ENCODE measurements at places on chromosomes 1 and 21.

GRCh38 chr1:66401244-66401643 is 132.7 kb upstream of the SGIP1 start:
- DNase-seq: no peak

DNA sequence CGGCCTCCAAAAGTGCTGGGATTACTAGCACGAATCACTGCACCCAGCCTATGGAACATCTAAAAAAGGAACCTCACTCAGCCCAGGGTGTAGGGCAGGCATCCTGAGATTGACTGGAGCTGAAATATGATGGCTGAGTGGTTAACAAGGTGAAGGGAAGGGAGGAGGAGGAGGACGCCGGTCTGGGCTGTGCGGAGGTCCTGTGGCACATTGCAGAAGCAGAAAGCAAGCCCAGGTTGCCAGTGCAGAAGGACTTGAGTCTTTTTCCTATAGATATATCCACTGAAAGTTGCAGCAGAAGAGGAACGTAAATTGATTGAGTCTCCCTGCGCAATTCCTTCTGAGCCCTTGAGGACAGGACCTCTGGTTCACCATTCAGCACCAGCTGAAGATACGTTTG is 1.5 kb upstream of the KIF17 start:
- DNase-seq: no peak

- no peak for DNase-seq
These were observed 5.2 kb upstream of the PLA2G2D start for GRCh38 chr1:20124456-20125057.

GRCh38 chr1:32869923-32870614 is 643 bp downstream of the FNDC5 start:
- DNase-seq: no peak

- no peak for DNase-seq
These were observed 42.2 kb upstream of the TRABD2B start for GRCh38 chr1:48039088-48040054.

DNA sequence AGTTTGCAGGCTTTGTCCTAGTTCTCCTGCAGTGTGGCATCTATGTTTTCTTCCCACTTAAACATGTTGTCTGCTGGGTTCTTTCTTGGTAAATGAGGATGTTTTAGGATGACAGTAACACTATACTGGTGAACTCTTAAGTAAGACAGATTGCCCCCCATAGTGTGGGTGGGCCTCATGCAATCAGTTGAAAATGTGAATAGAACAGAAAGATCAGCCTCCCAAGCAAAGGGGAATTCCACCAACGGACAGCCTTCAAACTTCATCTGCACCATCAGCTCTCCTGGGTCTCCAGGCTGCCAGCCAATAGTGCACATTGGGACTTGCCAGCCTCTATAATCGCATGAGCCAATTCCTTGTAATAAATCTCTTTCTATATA is 10.7 kb upstream of the TARBP1 start:
- DNase-seq: peak; percentile 37

- no peak for DNase-seq
These were observed 9.7 kb downstream of the TLR5 start for GRCh38 chr1:223133306-223133823.

DNA sequence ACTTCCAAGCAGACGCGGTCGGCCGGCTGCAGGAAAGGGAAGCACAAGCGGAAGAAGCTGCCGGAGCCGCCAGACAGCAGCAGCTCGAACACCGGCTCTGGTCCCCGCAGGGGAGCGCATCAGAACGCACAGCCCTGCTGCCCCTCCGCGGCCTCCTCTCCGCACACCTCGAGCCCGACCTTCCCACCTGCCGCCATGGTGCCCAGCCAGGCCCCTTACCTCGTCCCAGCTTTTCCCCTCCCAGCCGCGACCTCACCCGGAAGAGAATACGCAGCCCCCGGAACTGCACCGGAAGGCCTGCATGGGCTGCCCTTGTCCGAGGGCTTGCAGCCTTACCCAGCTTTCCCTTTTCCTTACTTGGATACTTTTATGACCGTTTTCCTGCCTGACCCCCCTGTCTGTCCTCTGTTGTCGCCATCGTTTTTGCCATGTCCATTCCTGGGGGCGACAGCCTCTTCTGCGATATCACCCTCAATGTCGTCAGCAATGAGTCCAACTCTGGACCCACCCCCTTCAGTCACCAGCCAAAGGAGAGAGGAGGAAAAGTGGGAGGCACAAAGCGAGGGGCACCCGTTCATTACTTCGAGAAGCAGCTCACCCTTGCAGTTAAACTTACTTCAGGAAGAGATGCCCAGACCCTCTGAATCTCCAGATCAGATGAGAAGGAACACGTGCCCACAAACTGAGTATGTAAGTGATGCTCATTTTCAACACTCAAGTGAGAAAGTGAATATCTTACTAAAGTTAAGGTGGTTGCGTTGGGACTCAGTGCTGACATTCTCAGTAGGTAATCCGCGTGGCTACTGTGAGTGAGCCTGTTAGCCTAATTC is 25.5 kb downstream of the UTS2 start:
- peak; percentile 50 for DNase-seq

GRCh38 chr1:115727706-115728249 is 40.7 kb downstream of the CASQ2 start:
- no peak for DNase-seq

GRCh38 chr1:202659974-202660373 is 50.3 kb downstream of the SYT2 start:
- DNase-seq: no peak

DNA sequence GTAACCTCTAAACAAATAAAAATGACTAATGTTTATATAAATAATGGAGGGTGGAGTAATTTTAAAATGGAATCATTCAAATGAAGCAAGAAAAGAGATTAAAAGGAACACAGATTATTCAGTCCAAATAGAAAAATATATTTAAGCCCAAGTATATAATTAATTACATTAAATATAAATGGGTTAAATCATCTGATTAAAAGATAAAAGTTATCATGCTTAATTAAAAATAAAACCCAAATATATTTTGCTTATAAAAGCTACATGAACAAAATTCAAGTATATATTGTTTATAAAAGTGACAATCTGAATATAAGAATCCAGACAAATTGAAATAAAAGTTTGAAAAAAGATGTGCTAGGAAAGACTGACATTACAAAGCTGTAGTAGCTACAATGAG is 63.9 kb upstream of the ACTRT2 start:
- DNase-seq: no peak

- DNase-seq: peak; percentile 87
These were observed 12.5 kb downstream of the TRAF3IP3 start for GRCh38 chr1:209768354-209768774.

DNA sequence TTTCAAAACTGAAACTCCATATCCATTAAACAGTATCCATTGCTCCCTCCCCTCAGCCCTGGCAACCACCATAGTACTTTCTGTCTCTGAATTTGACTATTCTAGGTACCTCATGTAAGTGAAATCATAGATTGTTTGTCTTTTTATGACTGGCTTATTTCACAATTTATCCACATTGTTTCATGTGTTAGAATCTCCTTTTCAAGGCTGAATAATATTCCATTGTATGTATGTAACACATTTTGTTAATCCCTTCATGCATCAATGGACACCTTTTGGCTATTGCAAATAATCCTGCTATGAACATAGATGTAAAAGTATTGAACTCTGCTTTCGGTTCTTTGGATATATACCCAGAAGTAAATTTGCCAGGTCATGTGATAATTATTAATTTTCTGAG is 37.5 kb downstream of the AGO3 start:
- no peak for DNase-seq

- DNase-seq: no peak
These were observed 226.7 kb downstream of the NPHP4 start for GRCh38 chr1:5765483-5765882.

GRCh38 chr1:165119086-165119485 is 237.4 kb downstream of the LMX1A start:
- no peak for DNase-seq

GRCh38 chr1:9238550-9238949 is 4.0 kb downstream of the H6PD start:
- DNase-seq: no peak

GRCh38 chr21:26684889-26685288 is 111.8 kb upstream of the CYYR1 start:
- no peak for DNase-seq

GRCh38 chr1:111332190-111332589 is 41.5 kb downstream of the CHIA start:
- DNase-seq: no peak

DNA sequence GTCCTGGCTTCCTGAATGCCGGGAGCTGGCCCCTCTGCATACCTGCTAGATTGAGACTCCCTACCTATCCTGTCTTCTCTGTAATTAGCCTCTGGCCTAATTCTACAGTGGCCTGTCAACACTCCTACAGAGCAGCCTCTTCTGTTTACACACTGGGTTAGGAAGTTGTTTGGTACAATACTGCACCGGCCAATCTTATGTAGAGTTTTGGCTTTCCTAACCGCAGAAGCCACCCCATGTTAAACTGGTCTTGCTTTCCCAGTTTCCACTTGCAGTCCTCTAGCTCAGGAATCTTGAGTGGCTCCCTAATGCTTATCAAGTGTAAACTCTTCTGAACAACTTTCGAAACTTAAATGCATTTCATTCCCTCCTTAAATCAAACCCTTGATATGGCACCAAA is 42.8 kb downstream of the DPH5 start:
- DNase-seq: no peak

DNA sequence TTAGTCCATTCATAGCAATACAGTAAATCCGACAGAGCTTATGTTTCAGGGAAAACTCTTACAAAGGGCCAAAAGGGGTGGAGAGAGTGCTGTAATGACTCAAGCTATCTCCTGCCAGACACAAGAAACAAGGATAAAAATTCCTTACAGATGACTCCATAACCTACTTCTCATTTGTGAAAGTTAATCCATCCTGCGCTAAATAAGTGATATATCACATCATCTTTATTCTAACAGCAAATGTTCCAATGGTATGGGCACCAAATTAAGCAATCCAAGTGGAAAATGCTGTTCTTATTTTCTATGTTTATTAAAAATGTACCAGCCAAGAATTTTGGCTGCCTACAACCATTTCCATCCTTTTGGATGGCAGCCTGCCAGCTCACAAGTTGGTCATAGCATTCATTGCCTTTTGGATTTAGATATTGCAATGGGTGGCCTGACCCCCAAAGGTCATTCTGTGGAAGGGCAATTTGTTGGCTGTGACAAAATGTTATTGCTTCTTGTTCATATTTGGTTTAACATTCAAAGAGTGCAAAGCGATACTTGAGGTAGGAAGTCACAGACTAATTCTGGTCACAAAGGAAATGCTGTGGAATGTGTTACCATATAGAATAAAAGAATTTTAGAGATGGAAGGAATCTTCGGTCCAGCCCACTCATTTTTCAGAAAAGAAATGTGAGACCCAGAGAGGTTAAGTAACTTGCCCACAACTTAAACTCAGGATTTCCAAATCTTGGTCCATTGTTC is 2.8 kb upstream of the ENAH start:
- no peak for DNase-seq

DNA sequence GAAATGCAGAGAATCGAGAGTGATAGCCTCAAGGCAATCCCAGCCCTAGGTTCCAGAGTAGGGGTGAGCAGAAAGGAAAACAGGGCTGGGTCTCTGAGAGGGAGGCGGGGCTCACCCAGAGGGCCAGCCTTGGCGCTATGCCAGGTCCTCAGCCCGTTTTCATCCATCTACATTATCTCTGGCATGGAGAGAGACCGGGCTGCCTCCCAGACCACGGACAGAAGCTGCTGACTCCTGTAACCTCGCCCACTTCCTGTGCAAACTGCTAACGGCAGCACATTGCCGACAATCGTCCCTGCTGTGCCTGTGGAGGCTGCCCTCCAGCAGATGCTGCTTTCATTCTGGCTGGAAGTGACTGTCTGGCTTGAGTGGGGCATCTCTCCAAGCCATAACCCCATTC is 569.1 kb downstream of the NPHP4 start:
- DNase-seq: peak; percentile 42

GRCh38 chr1:156134716-156135435 is 18.5 kb upstream of the SEMA4A start:
- no peak for DNase-seq

DNA sequence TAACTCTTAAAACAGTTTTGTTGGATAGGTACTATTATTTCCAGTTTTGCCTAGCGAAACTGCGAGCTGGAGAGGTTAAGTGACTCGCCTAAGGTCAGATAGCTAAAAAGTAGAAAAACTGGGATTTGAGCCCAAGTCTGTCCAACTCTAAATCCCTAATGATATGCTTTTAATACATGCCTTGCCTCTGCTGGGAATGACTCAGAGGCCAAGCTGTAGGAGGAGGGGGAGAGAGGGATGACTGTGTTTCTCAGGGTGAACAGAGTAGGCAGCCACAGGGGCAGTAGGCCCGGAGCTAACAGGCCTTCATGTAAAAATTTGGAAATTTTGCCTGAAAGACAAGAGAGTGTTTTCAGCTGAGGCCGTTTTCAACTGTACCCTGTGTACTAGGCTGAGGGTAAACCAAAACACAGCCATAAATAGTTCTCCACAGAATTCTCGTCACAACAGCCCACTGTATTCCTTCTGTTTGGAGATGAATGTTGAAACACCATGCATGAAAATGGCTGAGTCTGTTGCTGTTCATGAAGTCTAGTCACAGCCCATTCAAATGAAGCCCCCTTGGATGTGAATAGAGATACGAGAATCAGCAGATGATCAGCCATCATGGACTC is 107.5 kb upstream of the HOOK1 start:
- DNase-seq: no peak

DNA sequence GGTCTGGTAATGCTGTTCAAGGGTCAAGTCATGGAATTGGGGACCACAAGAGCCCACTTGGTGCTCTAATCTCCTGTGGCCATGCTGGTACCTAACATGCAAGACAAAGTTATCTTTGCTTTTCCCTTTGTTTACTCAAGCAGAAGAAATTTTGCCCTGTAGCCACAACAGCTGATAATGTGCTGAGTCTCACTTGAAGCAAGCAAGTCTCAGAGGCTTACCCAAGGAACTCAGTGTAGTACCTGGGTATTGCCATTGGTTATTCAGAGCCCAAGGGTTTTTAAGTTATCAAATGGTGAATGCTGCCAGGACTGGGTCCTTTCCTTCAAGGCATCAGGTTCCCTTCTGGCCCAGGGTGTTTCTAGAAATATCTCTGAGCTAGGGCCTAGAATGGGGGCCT is 198.9 kb upstream of the RNPC3 start:
- no peak for DNase-seq

- no peak for DNase-seq
These were observed 38.9 kb downstream of the SYT2 start for GRCh38 chr1:202671399-202671798.

DNA sequence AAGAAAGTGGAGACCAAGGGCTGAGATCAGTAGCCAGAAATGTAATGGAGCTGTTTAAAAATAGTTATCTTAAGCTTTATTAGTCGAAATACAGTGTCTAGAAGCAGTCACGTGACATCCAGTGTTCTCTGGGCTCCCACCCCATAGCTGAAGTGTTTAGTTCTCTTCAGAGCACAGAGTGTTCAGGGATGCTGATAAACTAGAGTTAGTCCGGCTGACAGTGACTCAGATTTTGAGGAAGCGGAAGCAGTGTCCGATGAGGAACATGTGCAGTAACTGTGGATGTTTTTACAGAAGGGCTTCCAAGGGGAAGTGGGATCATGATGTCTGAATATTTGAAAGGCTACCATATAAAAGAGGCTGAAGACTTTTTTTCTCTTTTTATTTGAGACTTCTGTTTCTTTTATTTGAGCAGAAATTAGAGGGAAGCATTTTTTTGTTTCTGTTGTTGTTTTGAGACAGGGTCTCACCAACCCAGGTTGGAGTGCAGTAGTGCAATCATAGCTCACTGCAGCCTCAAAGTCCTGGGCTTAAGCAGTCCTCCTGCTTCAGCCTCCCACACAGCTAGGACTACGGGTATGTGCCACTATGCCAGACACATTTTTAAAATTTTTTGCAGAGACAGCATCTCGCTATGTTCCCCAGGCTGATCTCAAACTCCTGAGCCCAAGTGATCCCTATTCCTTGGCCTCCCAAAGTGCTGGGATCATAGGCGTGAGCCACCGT is 124.2 kb downstream of the GALNT2 start:
- DNase-seq: no peak

Measured in stimulated activated CD8-positive, alpha-beta memory T cell treated with anti-CD3 and anti-CD28 coated beads, Interleukin-4, amount 100 ng/mL, for 48 hours (primary cell).